GM12891 (cell line): ENCODE measurements at places on chromosomes 2 and 18.

DNA sequence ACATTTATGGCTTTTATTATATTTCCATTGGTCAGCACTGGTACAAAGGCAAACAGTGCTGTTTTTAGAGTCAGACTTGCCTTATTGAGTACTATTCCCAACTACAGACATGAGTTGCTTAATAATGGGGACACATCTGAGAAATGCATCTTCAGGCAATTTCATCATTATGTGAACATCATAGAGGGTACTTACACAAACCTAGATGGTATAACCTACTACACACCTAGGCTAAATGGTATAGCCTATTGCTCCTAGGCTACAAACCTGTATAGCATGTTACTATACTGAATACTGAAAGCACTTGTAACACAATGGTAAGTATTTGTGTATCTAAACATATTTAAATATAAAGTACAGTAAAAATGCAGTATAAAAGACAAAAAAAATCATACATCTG lies 36.4 kb downstream of the OLA1 start:
- no peak for DNase-seq

GRCh38 chr2:232563580-232563979 lies 13.1 kb downstream of the EIF4E2 start:
- no peak for DNase-seq

- no peak for DNase-seq
These were observed 165.3 kb downstream of the RNF152 start for GRCh38 chr18:61727241-61728193.

DNA sequence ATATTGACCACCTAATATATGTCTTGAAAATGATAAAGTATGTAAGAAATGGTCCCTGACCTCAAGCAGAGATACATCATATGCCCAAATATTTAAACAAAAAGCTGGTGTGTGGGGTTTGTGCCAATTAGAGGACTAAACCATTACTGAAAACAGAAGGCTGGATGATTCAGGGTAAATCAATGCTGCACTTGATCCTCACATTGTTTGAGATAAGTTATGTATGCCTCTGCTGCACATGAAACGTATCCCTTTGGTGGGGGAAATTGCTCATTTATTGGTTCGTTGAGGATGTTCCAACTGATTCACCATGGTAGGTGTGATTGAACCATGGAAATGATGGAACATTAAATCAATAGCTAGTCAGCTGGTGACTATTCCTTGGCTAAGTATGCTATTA lies 24.7 kb upstream of the DARS1 start:
- DNase-seq, result no peak

DNA sequence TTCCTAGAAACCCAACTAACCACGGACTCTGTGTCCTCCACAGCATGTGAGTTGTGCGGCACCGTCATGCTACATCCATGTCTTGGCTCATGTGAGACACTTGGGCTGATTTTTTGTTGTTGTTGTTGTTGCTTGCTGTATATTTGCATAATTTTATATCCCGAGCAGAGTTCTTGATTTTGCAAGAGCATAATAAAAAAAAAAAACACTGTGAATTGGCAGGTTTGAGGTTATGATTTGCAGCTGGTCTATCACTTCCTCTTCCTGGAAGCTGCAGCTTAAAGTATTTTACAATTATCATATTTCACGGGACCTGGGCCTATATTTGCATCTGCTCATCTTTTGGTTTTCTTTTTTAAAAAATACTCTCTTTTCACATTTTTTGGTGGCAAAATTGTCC lies 142.3 kb upstream of the NRP2 start:
- DNase-seq, result no peak

DNA sequence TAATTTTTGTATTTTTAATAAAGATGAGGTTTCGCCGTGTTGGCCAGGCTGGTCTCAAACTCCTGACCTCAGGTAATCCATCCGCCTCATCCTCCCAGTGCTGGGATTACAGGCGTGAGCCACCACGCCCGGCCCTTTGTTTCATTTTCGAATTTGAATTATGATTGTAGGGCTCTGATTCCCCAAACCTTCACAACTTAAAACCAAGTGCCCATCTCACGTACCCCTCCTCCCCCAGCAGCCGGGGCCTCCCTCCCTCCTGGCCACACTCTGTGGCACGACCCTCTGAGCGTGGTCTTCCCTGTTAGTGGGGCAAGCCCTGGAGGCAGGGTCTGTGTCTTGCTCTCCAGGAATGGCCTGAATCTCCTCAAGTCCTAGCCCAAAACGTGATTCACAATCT lies 166.5 kb downstream of the ASB1 start:
- no peak for DNase-seq

DNA sequence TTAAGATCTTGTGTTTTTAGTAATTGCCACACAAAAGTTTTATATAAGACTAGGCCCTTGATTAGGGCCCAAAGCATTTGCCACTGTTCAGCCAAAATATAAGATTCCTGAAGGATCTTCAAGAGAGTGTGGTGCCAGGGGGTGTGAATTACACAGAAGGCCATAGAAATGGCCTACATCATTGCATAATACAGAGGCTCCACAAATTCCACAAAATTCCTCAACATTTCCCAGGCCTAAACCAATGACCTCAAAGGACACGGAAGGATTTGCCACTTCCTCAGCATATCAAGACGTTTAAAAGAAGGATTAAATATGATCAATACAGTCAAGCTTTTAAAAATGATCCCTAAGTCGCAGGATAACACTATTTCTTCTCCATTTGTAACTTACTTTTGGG lies 24.1 kb downstream of the COL6A3 start:
- no peak for DNase-seq
